ENCODE measurements at places on chromosomes 7 and 10.

- no peak for ATAC-seq
Observed at GRCh38 chr7:145909991-145910513, 206.5 kb upstream of the CNTNAP2 start.

DNA sequence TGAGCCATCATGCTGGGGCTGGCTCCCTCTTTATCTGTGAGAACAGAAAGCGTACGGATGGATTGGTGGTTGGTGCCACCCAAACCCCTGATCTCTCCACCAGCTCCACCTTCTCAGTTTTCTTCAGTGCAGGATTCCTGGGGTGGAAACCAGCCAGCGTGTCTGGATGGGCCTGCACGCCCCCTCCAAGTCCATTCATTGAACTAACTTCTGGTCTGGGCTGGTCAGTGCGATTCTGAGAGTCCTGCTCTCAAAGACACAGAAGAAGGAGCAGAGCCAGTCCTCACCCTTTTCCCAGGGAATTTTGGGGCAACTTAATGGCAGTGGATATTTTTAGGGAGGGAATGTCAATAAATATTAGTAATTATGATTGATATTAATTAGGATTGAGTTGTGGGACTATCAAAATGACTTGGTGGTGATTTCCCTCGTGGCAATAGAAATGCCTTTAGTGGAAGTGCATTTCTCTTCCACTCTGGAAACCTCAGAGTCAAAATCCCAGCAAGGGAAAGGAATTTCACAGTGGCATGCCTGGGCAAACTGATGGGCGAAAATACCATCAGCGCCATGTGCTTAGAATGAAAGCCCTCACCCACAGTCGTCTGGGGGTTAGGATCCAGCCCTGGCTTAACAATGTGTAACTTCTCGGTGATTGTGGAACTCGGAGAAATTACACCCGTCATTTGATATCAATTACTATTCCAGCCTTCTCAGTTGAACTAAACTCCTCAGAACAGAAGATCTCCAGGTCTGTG, 69.3 kb upstream of the EEPD1 start:
- no peak for ATAC-seq

- no peak for ATAC-seq
Observed at GRCh38 chr7:139718859-139719258, 58.9 kb downstream of the HIPK2 start.

DNA sequence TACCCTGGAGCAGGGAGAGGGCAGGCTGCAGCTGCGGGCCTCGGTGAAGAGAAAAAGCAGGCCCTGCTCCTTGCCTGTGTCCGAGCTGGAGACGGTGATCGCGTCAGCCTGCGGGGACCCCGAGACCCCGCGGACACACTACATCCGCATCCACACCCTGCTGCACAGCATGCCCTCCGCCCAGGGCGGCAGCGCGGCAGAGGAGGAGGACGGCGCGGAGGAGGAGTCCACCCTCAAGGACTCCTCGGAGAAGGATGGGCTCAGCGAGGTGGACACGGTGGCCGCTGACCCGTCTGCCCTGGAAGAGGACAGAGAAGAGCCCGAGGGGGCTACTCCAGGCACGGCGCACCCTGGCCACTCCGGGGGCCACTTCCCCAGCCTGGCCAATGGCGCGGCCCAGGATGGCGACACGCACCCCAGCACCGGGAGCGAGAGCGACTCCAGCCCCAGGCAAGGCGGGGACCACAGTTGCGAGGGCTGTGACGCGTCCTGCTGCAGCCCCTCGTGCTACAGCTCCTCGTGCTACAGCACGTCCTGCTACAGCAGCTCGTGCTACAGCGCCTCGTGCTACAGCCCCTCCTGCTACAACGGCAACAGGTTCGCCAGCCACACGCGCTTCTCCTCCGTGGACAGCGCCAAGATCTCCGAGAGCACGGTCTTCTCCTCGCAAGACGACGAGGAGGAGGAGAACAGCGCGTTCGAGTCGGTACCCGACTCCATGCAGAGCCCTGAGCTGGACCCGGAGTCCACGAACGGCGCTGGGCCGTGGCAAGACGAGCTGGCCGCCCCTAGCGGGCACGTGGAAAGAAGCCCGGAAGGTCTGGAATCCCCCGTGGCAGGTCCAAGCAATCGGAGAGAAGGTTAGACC, 138.0 kb upstream of the STK17A start:
- ATAC-seq: no peak

DNA sequence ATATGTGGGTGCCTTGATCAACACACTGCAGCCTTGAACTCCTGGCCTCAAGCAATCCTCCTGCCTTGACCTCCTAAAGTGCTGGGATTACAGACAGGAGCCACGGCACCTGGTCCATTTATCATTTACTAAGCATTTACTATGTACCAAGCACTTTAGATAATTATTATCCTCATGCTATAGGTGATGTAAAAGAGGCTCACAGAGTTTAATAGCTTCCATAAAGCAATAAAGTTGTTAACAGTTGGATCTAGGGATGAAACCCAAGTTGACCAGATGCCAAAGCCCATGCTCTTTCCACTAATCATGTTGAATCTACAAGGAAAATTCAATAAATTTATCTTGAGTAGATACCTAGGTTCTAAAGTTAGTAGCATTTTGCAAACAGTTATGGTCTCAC, 5.0 kb downstream of the NAPEPLD start:
- ATAC-seq: no peak

GRCh38 chr7:117809958-117810357, 63.3 kb downstream of the CTTNBP2 start:
- no peak for ATAC-seq

DNA sequence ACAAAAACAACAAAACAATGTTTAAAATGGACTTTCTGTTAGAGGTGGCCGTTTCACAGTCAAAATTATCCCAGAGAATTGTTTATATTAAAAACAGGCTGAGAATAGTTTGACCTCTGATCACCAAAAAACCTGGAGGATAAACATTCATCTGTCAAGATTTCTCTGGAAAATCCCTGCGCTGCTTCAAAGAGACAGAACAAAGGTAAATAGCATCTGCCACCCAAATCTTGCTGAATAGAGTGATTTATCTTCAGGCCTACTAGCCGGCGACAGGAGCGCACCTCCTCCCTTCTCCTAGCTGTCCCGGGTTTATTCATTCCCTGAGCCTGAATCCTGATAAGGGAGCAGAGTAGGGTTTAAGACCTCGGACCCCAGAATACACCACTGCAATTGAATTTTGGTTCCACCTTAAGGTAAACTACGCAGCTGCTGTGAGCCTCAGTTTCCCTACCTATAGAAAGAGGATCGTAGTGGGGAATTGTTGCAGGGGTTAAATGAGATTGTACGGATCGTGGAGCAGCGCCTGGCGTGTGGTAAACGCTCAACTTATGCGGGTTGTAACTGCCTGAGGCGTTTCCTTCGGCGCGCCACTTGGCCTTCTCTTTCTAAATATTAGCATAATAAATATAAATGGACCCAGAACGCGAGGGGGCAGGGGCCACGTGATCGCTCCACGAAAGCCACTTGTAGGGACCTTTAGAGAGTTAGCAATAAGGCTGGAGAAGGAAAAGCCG, 498 bp upstream of the ST7 start:
- peak; percentile 7 for ATAC-seq

- no peak for ATAC-seq
Observed at GRCh38 chr10:28850784-28851183, 173.5 kb downstream of the BAMBI start.

DNA sequence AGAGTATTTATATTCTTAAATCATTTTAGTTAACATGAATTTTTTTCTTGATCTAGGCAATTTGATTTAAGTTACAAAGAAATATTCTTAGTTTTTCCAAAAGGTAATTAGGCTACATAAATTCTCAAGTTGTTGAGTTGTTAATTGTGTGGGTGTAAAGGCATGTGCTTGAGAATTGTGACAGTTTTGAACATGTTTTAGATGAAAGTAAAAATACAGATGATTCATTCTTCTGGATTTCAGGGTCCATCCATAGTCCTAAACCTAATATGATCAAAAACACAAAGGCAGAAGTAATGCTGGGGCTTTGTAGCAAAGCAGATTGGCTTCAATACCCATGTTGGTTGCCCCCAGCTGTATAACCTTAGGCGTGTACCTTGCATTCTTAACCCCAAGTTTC, 127.9 kb downstream of the CPED1 start:
- no peak for ATAC-seq

GRCh38 chr7:137951700-137952425, 50.0 kb downstream of the CREB3L2 start:
- no peak for ATAC-seq

- ATAC-seq: peak; percentile 50
Observed at GRCh38 chr10:68796605-68797004, 30.7 kb upstream of the STOX1 start.

DNA sequence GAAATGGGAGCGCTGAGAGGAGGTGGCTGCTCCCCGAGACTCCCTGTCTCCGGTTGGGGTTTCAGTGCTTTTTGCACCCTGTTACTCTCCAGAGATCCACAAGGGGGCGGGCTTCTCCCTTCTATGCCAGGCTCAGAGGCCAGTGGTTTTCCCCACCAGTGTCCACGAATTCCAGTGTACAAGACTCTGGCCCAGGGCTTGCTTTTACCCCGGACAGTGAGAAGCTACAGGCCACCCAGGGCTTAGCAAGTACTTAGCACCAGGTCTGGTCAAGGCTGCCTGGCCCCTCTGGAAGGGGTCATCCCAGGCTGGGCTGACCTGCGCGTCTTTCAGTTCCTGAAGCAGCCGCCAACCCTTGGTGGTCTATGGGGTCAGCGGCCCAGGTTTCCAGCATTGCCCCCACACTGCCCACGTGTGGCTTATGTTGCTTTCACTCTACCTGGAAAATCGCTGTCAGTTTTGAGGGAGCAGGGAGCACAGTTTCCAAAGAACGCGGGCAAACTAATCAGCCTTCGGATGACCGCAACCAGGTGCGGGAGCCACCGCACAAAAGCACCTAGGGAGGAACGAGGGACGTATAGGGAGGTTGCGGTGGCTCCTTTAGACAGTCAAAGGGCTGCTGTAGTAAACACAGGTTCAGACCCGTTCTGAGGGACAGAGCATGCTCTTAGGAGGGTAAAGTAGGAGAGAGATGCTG, 6.8 kb downstream of the CYP26A1 start:
- peak; percentile 90 for ATAC-seq

- peak; percentile 52 for ATAC-seq
Observed at GRCh38 chr7:127803626-127804025, 151.6 kb downstream of the SND1 start.

- no peak for ATAC-seq
Observed at GRCh38 chr10:29104661-29105399, 184.0 kb upstream of the LYZL1 start.

GRCh38 chr7:128454808-128455542, 703 bp upstream of the HILPDA start:
- ATAC-seq: peak; percentile 2

DNA sequence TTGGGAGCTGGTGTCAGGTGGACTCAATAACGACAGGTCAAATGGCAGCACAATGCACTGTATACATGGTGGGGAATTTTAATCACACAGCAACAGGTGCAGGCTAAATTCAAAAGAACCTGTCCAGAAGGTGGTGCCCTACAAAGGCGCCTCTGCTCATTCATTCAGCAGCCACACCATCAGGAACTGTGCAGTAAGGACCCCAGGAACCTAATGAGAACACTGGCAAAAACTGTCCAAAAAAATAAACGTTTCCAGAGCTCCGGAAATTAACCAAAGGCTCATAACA, 21.9 kb upstream of the CRYGN start:
- ATAC-seq: no peak

DNA sequence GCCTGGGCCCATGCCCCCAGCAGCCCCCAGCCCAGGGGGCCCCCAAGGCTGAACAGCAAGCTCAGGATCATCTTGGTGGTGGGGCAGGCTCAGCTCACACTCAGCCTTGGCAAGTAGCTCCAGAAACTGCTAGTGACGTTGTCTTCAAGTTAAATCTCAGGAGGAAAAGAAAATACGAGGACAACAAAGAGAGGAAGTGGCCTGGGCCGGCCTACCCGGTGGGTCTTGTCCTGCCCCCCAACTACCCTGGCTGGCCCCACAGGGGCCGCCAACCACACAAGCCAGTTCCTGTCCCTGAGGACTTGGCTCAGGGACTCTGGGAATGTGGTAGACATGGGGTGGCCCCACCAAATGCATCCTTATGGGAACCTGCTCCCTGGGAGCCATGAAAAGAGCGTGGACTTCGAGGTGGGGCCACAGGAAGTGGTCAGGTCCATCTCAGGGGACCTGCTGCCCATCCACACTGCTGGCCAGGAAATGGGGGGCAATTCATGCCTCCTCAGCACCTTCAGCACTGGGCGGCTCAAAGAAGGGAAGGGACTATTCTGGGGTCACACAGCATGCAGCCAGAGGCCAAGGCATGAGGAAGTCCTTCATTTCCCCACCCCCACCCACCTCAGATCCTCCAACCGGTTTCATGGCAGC, at the start of gene MMRN2:
TSS of gene MMRN2 (minus strand) at position 145 of the 645 bp plus-strand sequence. CDS start at position 71, 74 bp downstream.
- no peak for ATAC-seq

DNA sequence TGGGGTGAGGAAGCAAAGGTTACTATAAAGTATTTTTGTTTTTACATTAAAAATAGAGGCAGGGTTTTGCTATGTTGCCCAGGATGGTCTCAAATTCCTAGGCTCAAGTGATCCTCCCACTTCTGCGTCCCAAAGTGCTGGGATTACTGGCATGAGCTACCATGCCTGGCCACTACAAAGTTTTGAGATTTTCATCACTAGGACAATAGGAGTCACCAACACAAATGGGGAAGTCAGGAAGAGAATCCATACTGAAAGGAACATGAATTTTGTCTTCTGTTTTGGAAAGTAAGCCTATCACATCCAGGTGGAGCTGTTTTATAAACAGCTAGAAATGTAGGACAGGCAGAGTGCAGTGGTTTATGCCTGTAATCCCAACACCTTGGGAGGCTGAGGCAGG, 20.0 kb upstream of the CAPZA2 start:
- no peak for ATAC-seq

DNA sequence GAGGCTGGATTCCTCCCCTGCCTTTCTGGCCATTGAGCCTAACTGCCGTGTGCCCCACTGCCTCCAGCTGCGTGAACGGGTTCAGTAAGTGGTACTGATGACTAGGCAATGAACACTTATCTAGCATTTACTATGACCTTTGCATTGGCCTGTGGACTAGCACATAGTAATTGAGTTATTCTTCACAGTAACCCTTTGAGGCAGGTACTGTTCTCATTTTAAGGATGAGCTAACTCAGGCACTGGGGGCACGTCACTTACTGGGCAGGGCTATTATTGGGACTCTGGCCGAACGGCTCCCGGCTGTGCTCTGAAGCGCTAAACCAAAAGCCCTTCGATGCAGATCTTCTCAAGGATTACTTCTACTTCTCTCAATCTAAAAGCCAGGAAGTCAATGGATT, 38.3 kb downstream of the WIPF3 start:
- no peak for ATAC-seq

DNA sequence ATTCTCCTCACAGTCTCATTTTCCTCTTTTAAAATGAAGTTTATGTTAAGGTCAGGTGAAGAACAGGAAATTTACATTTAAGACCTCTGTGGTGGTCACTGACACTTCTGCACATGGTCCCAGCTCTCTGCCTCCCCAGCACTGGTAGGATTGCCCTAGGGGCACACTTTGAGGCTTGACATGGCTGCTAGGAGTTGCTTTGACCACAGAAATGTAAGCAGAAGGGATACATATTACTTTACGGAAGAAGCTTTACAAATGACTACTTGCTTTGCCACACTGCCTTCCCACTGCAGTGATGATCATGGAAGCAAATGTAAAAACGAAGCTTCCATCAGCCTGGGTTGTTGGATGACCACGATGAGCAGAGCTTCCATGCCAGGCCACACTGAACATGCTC, 53.1 kb upstream of the RSU1 start:
- no peak for ATAC-seq
